ENCODE measurements at places on chromosomes 7 and 10. TPM values are rescaled to one million over a fixed set of nuclear protein-coding genes. Genes with fewer than 3 reads are reported as not detected.

PRKCQ gene
- 0.45 TPM for total RNA-seq

FAM13C gene
- 49.7 TPM for total RNA-seq

CREB5 gene
- total RNA-seq, result 57.1 TPM

CACUL1 gene
- 48.7 TPM for total RNA-seq

DPCD gene
- 5.5 TPM for total RNA-seq

JCAD gene
- total RNA-seq, result 82.4 TPM

ITGB1 gene
- total RNA-seq, result 1,426 TPM

SSC4D gene
- 0.33 TPM for total RNA-seq

ADAM12 gene
- 9.4 TPM for total RNA-seq

GRM3 gene
- not detected for total RNA-seq

TAS2R41 gene
- 0.69 TPM for total RNA-seq

HTR5A gene
- total RNA-seq, result not detected

CADPS2 gene
- total RNA-seq, result 15.2 TPM

NOS3 gene
- 28.1 TPM for total RNA-seq

FKBP6 gene
- not detected for total RNA-seq

Data from aorta (tissue), 5 donors.